ENCODE measurements at places on chromosomes 6 and 20.

DNA sequence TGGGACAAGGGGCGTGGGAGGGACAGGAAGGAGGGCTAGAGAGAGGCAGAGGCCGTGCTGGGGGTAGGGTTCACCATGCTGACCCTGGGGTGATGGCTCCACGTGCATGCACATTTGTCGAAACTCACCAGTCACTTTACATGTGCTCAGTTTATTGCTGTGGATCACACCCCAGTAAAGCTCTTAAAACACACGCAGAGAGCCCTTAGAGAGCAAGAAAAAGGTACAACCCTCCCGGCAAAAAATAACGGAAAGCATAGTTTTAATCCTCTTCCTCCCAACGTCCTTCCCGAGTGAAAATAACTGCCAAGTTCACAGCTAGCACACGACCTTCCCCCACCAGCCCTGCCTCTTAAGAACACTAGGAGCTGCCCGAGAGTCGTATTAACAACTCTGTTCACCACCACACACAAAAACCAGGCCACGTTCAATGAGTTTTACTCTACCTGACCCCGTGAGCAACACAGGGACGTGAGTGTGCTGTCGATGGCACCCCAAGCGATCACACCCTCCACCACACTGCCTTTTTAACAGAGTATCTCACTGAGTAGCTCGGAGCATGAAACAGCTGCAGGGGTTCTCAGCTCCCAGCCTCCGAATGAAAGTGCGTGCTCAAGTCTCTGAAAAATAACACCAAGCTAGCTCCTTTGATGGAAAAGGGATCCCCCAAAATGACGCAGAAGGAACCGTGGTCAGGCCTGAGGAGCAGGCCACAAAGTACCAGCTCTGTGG lies 39.7 kb downstream of the TAF4 start:
- DNase-seq, result peak; percentile 65

DNA sequence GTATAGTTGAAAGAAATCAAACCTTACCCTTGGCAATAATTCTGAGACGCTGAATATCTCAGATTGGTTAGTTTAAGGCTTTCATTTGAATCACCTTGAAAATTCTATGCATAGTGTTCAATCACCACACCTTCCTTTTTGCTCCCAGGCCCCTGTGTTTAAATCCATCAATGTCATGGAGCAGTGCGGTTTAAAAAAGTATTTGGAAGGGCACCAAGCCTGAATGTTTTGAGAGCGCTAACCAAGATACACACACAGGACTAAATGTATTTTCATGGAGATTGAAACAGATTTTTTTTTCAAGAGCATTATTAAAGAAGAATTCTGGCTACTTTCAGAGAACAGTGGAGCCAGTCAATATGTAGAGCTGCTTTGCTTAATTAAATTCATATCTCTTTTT lies 195.7 kb downstream of the CENPW start:
- DNase-seq, result no peak

DNA sequence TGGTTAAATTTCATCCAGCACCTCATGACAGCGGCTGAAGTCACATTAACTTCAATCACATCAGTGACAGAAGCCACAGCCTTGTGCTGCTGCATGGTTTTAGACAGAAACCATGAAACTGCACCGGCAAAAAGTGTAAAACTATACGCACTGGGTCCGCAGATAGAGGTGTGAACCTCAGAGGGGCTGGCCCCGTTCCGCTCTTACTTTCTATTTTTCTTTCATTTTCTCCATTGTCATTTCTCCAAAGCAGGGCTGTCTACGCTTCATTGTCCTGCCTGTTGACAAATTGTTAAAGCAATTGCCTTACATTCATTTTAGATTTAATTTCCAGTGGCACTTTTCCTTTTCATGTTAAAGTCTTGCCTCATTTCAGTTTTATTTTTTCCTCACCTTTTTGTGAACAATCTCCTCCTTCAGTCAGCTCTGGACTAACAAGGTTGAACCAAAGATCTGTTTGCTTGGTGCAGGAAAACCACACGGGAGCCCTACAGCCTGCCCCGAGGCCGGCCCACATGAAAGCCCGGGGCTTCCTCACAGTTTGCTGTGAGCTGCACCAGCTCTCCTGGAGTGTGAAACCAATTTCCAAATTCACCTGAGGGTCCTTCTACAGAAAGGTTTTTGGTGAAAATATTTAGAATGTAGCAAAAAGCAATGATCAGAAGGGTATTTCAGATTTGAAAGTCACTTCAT lies 63.7 kb downstream of the PRR18 start:
- no peak for DNase-seq

- DNase-seq, result no peak
Observed at GRCh38 chr6:148265054-148265453, 77.6 kb upstream of the SASH1 start.

GRCh38 chr20:21528870-21529269 lies 15.0 kb upstream of the NKX2-2 start:
- DNase-seq, result no peak

- no peak for DNase-seq
Observed at GRCh38 chr6:294656-295565, 2.6 kb downstream of the DUSP22 start.

- peak; percentile 5 for DNase-seq
Observed at GRCh38 chr6:163489584-163489983, 75.1 kb downstream of the QKI start.

DNA sequence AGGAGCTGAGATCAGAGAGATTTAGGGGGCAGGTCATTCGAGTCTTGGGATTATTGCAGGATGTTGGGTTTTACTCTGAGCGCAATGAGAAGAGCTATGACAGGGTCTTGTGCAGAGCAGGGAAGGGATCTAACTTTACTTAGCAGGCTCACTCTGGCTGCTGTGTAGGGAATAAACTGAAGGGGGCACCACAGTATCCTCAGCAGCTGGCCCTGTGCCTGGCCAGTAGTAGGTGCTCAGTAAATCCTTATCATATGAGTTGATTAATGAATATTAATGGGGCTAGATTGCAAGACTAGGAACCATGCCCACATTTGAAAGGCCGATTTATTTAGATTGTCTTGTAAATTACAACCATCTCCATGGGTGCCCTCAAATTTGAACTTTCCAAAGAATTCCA lies 4.6 kb upstream of the MDGA1 start:
- no peak for DNase-seq

GRCh38 chr6:51910851-51911250 lies 176.6 kb downstream of the PKHD1 start:
- no peak for DNase-seq

DNA sequence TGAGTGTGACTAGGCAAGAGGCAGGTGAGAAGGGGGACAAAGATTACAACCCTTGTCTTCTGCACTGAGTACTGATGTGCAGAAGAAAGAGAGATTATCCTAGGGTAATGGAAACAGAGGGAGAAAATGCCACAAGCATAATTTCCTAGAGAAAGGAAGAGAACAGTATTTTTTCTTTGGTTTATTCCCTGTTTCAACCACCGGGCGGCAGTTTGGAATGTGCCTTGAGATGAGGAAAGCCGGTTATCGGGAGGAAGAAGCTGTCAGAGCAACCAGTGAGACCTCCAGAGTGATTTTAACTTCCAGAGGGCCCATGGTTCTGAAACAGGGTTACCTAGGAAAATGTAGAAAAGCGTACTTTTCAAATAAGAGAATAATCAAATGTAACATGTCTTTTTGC lies 121.4 kb downstream of the REV3L start:
- peak; percentile 18 for DNase-seq

DNA sequence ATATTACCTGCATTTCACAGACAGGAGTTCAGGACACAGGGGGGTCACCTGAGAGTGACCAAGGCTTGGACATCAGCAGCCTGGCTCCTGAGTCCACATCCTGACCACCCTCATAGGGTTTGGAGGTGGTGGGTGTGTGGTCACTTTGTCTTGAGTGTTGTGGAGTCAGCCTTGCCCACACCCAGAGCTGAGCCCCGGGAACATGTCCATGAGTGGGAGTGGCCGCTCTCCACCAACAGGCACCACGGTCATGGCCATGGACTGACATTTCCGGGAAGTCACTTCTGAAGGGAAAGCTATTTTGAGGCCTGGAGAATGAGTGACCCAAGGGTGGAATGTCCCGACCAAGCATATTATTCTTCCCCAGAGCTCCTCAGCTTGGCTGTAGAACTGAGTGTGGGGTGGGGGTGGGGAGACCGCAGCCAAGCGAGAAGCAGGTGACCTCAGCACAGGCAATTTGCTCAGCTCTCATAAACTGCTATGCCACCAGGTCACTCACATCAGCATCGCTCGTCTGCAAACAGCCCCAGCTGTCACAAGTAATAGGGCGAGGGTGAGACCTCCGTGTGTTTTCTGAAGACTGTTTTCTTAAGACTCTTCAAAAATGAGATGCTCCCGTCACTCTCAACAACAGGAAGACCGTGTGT lies 348.6 kb upstream of the CDH4 start:
- DNase-seq, result no peak

- no peak for DNase-seq
Observed at GRCh38 chr20:37190354-37191112, 11.2 kb upstream of the MROH8 start.

GRCh38 chr6:156729248-156729647 lies 47.9 kb upstream of the ARID1B start:
- DNase-seq, result peak; percentile 65

DNA sequence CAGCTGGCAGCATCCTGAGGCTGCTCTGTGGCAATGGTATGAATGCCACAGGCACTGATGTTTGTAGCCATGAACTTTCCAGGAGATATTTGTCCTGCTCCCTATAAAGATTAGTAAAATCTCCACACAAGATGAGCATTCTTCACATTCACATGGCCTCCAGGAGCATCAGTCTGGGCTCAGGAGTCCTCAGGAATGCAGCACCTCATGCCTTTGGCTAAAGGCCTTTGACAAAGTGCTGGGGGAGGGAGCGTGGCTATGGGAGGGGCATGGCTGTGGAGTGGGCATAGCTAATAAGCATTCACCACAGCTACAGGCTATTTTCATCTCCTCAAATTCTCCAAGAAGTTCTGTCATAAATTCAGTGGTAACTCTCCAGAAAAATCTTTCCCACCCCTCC lies 90.5 kb upstream of the LY86 start:
- DNase-seq, result no peak

DNA sequence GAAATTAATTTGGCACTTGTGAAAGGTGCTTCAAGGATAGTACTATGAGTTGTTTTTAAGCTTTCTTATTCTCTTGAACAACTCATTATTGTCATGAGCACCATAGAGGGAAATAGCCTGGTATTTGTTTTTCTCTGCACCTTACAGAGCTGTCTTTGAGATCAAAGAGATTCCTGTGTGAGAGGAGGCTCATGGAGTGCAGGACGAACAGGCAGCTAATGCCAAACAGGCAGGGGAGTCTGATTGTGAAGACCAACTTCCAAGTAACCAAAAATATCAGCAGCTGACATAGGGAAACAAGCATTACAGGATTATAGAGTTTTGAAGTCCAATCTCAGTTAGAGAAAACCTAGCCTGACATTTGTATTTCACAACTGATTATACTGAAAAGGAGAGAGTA lies 110.6 kb upstream of the TENT5A start:
- DNase-seq, result no peak

GRCh38 chr6:16519265-16520242 lies 241.7 kb downstream of the ATXN1 start:
- no peak for DNase-seq

- no peak for DNase-seq
Observed at GRCh38 chr20:1182106-1182505, 2.7 kb downstream of the TMEM74B start.

DNA sequence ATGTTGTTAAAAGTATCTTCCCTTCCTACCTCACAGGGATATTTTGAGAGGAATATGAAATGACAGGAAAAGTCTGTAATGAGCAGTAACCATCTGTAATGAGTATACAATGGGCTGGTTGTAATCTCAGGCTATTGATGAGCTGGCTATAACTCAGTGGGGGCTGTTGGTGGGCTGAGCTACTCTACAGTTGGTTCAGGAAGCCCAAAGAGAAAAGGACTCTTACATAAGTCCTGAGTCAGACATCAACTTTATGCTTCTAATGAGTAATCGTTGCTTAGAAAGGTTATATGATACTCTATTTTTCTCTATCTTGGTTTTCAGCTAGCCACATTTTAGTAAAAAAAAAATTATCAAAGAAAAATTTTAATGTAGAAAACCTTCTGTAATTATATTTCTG lies 26.4 kb downstream of the ZNF391 start:
- no peak for DNase-seq

- DNase-seq, result no peak
Observed at GRCh38 chr6:84409911-84410310, 182.5 kb upstream of the CEP162 start.
